ENCODE measurements at places on chromosomes 13 and 19.

GRCh38 chr13:18992791-18993190 lies 188.8 kb downstream of the TUBA3C start:
- no peak for DNase-seq

DNA sequence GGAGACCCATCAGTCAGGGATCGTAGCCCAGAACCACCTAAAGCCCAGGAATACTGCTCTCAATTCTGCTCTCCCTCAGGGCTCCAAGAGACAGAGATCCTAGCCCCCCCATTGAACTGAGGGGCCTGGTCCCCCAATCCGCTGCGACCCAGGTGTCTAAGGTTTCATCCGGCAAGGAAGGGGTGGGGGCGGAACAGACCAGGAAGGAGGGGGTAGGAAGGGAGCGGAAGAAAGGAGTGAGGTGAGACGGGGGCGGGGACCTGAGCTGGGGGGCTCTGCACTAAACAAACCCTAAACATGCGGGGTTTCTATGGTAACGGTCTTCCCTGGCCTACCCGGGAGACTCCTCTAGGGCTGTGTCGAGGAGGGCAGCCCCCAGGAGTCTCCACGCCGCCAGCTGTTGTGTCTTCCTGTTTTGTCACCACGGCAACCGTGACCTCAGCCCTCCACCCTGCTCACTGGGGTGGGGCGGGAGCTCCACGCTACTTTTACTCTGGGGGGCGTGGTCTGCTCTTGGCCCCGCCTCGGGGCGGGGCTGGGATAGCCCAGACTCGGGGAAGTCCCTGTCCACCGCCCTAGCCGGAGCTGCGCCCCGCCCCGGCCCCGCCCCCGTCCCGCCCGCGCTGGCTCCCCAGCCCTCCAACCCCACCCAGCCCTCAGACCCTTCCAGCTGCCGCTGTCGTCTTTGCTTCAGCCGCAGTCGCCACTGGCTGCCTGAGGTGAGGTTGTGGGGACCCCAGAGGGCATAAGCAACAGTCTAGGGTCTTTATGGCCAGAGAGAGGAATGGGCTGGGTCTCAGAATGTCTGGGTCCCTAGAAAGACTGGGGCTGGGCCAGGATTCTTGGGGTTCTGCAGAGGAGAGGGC lies at the start of gene MYADM:
Gene MYADM (plus strand): TSS at position 659 of the 866 bp plus-strand sequence. CDS start 5,647 bp downstream, outside the sequence.
- DNase-seq = peak; percentile 99

GRCh38 chr13:70117338-70117905 lies 9.2 kb upstream of the KLHL1 start:
- no peak for DNase-seq

- no peak for DNase-seq
Measured at GRCh38 chr13:23571431-23571830, 1.2 kb downstream of the TNFRSF19 start.

- DNase-seq = no peak
Measured at GRCh38 chr13:30091035-30091434, 216.3 kb downstream of the KATNAL1 start.

DNA sequence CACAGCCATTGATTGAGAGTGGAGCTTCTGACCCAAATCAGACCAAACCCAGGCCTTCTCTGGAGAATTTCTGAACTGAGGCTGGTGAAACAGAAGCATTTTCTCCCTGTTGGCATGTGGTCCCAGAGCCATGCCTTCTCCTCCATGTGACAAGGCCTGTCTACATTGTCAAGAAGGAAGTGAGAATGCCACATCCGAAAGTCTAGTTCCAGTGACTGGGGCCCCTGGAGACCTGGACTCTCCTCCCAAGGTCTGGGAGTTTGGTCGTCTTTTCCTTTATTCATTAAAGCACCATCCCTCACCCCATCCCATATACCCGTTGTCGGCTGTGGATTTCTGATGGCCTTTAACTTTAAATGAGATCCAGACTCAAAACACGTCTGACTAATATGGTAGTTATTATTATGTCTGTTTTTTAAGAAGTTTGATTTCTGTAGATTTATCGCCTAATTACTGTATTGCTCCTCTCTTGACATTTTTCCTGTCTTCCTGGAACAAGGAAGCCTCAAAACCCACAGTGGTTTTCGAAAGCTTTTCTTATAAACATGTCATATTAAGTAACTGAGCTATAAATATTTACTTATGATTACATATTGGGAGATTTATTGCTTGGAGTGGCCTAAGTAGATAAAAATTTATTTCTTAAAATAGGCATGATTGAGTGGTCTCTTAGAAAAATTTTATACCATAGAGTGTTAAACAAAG lies 128.3 kb upstream of the FRY start:
- DNase-seq = no peak

- no peak for DNase-seq
Measured at GRCh38 chr19:2145831-2146241, 5.5 kb downstream of the AP3D1 start.

GRCh38 chr19:12984683-12985048 lies 10.6 kb upstream of the NFIX start:
- DNase-seq = no peak

GRCh38 chr19:6521718-6522646 lies 8.8 kb upstream of the TNFSF9 start:
- DNase-seq = no peak

DNA sequence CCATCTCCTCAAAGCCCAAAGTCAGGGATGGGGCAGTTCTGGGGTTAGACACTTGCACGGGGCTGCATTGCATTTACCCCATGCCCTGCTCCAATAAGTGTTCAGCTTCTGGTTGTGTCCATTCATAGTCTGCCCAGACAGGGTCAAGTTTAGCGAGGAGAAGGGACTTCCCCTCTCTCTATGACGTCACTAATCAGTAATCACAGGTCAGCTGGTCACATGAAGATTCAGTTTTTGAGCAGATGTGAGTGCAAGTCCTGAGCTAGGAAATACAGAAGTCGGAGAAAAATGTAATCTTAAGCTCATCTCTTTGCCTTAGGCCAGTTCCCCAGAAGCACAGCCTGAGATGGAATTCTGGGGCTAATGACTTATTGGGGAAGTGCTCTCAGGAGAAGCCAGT lies 310.1 kb downstream of the TSHZ3 start:
- DNase-seq = no peak

DNA sequence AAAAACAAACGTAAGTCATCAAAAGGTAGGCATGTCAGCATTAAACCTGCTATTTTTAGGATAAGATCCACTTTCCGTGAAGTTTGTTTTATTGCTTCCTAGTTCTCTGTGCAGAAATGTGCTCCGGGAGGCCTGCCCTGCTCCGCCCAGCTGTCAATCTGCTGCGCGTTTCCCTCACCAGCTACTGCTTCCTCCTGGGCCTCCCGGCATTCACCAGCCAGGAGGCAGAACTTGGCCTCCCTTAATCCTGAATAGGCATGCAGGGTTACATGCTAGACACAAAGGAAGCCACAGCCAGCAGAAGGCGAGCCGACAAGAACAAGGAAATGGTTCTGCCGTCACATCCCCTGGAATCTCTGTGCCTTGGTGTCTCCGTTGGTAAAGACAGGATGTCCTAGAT lies 386.2 kb downstream of the IRS2 start:
- DNase-seq = no peak

DNA sequence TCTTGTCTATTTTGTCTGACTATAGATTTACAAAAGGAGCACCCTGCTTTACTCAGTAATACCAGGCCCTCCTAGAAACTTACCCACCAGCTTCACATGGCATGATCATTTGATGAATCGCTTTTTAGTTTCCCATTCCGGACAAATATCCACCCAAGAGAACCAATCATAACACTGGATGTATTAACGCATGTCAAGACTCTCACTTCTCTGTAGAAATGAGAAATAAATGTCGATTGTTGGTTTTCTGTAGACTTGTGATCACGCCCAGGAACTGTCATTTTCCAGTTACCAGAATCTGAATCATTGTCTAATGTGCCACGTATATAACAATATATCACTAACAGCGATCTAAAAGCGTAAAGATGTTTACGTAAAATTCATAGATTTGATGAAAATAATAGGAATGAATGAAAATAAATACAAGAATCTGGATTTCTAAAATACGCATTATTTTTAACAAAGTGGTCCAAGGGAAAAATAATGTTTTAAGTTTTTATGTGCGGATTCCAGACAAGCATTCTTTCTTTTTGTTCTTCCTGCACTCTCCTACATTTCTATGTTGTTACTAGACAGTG lies 14.0 kb downstream of the CDX2 start:
- no peak for DNase-seq

DNA sequence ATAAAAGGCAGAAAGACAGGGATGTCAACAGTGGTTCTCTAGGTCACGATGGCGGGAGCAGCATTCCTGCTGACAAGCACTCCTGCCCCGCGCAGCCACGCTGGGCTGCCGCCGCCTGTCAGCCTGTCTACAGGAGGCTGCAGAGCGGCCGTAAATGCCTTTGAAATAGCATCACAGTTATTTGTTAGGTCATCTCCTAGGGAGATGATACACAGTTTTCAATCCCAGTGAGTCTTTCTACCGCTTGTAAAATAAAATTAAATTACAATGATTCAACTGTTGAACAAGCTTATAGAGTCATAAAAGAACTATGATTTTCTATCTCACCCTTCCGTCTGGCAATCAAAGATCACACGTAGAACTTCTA lies 7.3 kb upstream of the SLC7A9 start:
- DNase-seq = no peak

DNA sequence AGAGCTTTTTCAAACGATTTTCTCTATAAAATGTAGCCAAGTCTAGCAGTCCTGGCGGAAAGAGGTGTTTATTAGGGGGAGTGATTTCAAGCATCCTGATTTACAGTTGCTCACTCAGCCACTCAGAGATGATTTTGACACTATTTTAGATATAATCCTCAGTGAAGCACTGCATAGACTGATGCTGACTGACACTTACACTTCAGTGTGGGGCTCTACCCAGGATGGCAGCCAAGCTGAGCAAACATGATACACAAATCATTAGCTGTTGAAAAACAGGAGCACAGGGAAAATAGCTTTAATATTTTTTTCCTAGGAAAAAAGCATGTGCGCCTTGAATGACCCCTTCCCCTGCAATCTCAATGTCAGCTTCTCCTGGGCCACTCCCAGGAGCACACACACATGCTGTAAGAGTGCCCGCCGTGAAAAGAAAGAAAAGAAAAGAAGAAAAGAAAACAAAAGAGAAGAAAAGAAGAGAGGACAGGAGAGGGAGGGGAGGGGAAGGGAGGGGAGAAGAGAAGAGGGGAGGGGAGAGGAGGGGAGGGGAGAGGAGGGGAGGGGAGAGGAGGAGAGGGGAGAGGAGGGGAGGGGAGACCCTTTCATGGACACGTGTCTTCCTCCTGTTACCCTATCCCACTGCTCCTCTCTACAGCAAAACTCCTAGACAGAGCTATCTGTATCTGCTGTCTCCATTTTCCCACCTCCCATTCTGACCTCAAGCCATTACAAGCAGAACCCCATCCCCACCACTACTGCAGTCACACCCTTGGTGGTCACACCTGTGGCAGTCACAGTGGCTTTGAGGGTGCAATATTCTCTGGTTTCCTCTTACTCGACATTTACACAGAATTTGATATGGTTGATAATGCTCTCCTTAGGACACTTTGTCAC lies 36.4 kb downstream of the RCBTB2 start:
- DNase-seq = no peak

- no peak for DNase-seq
Measured at GRCh38 chr19:44644402-44645016, 799 bp downstream of the PVR start.

DNA sequence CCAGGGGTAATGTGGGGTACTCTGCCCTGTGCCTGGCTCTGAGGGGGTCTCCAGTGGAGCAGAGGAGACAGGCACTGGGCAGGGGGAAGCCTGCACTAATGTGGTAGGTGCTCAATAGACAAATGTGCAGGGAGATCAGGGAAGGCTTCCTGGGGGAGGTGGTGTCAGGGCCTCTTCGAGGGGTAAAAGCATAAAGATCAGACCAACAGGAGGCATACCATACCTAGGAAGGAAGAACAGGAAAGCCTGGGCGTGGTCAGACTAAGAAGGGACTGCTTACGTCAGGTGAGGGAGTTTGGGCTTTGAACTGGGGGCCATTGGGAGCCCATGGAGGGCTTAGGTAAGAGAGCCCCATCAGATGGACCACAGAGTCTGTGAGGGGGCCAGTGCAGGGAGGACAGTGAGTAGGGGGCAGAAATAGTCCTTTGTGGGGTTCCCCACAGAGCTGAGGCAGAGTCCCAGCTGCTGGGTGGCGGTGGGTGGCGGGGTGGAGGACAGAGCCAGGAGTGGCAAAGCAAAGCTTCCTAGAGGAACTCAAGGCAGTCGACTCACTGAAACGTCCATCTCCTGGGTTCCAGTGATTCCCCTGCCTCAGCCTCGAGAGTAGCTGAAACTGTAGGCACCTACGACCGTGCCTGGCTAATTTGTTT lies 8.8 kb downstream of the PRR36 start:
- DNase-seq = no peak

DNA sequence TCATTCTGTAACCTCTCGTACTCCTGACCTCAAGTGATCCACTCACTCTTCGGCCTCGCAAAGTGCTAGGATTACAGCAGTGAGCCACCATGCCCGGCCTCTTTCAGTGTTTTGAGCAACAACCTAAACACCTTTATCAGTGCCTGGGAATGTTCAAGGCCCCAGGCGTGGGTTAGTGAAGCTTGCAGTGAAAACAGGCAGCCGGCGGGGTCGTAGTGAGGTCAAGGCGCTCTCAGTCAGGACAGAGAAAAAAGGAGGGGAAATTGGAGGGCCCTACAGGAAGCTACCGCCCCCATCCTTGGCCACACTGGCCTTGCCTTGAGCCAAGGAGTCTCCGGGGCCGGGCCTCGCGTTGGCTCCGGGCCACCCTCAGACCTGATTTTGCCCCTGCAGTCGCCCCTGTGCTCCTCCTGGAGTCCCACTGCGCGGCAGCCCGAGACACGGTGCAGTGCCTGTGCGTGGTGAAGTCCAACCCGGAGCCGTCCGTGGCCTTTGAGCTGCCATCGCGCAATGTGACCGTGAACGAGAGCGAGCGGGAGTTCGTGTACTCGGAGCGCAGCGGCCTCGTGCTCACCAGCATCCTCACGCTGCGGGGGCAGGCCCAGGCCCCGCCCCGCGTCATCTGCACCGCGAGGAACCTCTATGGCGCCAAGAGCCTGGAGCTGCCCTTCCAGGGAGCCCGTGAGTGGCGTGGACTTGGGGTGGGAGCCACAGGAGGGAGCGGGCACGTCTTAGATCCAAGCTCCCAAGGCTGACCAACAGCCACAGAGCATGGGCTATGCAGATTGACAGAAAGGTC lies 17.7 kb downstream of the MAG start:
- no peak for DNase-seq

GRCh38 chr13:30111810-30112209 lies 195.5 kb downstream of the KATNAL1 start:
- DNase-seq = no peak

DNA sequence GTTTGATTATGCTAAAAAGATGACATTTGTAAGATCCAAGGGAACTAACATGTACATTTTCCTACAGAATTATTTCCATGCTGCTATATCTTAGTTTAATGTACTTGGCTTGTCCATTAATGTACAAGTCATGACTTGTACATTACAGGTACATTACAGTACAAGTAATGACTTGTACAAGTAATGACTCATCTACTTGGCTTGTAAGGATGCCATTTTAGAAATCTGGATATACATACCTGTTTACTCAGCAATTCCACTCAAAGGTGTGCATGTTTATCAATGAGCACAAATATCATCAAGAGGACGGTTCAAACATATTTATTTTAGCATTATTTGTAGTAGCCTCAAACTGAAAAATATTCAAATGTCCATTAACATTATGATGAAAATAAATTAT lies 87.0 kb upstream of the TRPC4 start:
- DNase-seq = no peak

GRCh38 chr13:89457977-89458376 lies 1786.8 kb downstream of the SLITRK5 start:
- no peak for DNase-seq
